ENCODE measurements at places on chromosomes 1 and 21. TPM values are rescaled to one million over a fixed set of nuclear protein-coding genes. Genes with fewer than 3 reads are reported as not detected.

Gene SPRR2G
- total RNA-seq = not detected

Gene TRIM58
- total RNA-seq = under 0.01 TPM

Gene B3GALT2
- 1.3 TPM for total RNA-seq

Gene MXRA8
- total RNA-seq = 0.63 TPM

Gene PCP4
- total RNA-seq = not detected

Gene CATSPERE
- total RNA-seq = 0.28 TPM

Gene HSD3B1
- total RNA-seq = not detected

Gene KAZN
- total RNA-seq = 2.0 TPM

Gene UBXN10
- total RNA-seq = not detected

Gene LZIC
- total RNA-seq = 22.8 TPM

Gene LIN28A
- not detected for total RNA-seq

Gene FCRL6
- total RNA-seq = not detected

Gene NEXN
- 6.8 TPM for total RNA-seq

Gene S100A14
- total RNA-seq = not detected

Gene COL16A1
- total RNA-seq = 0.54 TPM

Gene LDLRAD2
- total RNA-seq = under 0.01 TPM

Gene AQP10
- total RNA-seq = not detected

Gene MPL
- not detected for total RNA-seq

Gene SAMD13
- total RNA-seq = 1.7 TPM

Gene CEP104
- total RNA-seq = 18.0 TPM

Gene KIF2C
- total RNA-seq = 9.9 TPM
